ENCODE measurements at places on chromosomes 2 and 18.

GRCh38 chr2:64838817-64839216 is 150.4 kb upstream of the SLC1A4 start:
- DNase-seq: no peak

DNA sequence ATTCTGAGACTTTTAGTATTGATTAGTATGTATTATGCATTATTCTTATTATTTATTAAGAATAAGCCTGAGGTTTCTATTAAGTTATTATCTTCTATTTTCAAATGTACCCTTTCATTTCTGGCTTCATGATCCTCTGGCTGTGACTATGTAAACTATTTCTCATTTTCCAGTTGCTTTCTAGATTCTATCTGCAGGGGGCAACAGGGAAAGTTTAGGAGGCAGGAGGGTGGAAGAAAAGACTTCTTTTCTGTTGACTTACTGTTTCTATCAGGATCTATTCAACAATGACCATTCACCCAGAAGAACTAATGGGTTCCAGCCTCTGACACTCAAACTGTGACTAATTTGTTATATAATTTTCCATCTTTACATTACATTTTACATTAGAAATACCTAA is 653.4 kb upstream of the FSHR start:
- DNase-seq: no peak

DNA sequence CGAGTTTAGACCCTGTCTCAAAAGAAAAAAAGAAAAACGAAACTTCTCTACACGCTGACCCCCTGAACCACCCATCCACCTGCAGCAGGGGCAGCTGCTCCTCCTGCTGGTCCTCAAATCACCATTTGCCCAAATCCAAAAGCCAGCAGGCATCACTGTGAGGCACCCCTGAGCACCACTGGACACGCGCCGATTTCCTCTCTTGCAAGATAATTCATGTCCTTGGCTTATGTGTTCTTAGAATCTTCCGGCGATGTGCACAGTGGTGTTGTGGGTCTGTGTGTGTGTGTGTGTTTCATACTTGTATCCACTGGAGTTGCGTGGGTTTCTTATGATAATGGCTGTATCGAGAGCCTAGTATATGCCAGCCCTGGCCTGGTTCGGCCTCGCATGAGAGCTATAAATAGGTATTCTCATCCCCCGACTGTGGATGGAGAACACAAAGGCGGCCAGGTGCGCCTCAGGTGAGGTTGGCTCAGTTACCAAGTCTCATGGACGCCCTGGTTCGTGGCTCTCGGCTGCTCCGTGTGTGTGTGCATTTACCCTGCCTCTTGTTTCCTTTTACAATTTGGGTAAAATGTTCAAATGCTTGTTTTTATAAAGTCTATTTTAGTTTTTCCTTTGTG is 235.5 kb downstream of the HDAC4 start:
- no peak for DNase-seq

- no peak for DNase-seq
These were observed 88.3 kb downstream of the DSC3 start for GRCh38 chr18:30954262-30954661.

DNA sequence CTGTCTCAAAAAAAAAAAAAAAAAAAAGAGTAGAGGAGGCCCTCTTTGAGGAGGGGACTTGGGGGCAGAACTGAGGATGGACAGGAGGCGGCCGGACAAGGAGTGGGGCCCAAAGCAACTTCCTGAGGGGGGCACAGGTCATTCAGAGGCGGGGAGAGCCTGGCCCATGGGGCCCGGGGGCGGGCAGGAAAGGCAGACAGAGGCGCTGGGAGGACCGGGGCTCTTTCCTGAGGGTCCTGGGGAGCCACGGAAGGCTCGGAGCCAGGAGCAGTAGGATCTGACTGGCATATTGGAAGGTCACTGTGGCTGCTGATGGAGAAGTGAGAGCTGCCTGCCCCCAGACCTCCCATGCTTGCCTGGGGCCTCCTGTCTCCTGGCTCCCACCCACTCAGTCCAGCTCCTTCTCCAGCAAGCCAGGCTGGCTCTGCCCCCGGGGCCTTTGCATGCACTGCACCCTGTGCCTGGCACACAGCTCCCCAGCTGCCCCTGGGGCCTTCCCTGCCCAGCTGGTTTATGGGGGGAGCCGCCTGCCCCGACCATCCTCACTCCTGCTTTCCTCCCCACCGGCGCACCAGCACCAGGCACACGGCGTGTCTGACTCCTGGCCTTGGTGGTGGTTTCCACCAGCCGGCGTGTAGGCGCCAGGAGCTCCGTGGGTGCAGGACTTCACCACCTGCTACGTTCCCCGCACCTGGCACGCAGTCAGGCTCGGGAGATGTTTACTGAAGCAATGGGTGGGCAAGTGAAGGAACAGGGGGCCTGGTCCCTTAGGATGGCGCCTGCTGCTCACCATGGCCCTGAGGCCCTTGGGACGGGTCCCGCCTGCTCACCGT is 5.6 kb downstream of the ESPNL start:
- DNase-seq: no peak

GRCh38 chr18:78776706-78777285 is 202.8 kb upstream of the SALL3 start:
- no peak for DNase-seq

- no peak for DNase-seq
These were observed 435 bp downstream of the IFT172 start for GRCh38 chr2:27489118-27489497.

DNA sequence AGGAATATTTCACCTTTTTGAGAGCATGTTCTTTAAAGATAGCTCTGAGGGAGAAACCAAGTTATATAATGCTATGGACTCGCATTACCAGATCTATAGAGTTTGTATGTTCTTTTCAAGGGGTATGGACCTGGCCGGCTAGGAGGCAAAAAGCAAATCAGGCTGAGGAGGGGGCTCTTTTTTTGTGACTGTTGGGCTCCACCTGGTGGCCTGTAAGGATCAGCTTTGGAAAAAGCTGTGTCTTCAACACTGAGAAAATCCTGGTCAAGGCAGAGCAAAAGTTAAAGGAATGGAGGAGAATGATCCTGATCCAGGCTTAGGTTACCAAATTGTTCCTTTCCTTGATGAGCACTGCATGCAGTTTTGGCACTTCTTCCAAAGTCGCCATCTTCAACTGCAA is 180.5 kb downstream of the DIS3L2 start:
- DNase-seq: peak; percentile 19

DNA sequence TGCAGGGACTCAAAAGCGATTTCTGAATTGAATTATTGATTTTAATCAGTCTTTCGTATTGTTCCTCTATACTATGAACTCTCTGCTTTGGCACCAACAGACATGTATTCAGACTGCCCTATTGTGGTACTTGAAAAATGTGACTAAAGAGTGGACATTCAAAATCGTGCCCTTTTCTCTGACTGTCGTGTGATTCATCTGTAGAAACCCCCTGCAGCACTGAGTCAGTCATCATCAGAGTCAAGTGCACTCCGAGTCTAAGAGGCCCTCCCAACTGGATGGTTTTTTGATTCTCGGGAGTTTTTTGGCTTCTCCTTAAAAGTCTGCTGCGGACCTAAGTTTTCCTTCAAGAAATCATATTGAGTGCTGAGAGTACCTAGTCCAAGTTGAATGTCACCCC is 96.4 kb upstream of the FOSL2 start:
- DNase-seq: no peak

DNA sequence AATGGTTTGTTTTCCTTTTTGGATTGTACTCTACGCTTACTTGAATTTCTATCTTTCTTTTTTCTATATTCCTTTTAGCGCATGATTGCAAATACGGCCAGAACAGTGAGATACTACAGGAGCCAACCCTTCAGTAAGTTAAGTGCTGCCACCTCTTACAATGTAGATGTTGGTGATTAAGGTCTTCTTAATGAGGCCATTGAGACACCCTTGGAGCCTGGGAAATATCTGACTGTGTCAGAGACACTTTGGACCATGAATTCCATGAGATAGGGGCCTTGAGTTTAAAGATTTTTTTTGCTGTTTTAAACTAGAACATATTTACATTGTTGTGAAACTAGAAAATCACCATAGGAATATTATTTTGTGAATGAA is 27.1 kb upstream of the MAP3K20 start:
- DNase-seq: no peak

GRCh38 chr18:44197832-44198611 is 482.7 kb upstream of the SETBP1 start:
- no peak for DNase-seq

DNA sequence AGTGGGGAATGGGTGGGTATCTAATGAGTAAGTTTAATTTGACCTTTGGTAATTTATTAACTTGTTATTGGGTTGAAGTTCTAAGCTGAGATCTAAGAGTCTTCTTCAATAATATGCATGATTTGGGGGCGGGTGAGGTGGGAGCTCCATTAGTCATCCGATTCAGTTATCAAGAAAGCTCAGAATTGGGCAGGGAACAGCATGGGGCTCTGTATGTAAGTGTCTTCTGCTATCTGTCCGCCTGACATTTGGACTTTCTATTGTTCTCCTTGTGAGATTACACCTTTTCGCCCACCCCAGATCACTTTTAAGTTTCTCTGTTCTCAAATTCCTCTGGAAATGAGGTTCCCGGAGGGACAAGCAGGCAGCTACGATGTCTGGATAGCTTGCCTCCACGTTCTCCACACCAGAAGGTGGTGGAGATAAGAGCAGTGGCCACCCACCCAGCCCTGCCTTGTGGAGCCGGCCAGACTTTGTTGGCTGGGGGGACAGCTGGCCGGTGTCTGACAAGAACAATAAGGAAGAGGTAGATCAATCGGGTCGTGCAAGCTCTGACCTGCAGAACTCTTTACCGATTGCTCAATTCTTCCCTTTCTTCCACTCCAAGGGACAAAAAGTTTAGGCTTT is 75.5 kb upstream of the GATA6 start:
- DNase-seq: no peak

DNA sequence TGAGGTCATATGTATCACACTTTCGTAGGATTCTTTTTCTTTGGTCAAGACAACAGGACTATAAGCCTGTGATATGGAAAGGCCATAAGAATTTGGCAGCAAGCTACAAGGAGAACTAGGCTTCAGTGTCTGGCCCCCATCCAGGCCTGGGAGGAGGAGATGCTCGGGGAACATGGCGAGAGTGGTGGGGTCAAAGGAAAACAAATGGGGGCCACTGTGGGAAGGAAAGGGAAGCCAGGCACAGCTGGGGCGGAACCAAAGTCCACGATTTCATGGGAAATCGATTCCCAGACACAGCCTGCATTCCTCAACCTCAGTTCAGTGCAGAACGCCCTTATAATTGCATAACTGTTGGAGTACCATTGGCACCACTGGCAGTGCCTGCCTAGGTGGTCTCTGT is 58.2 kb downstream of the MBP start:
- no peak for DNase-seq

- no peak for DNase-seq
These were observed 37.1 kb downstream of the MAP4K4 start for GRCh38 chr2:101734505-101735165.

GRCh38 chr2:65666156-65666725 is 233.8 kb upstream of the SPRED2 start:
- no peak for DNase-seq

- DNase-seq: no peak
These were observed 639.9 kb downstream of the DCC start for GRCh38 chr18:52979892-52980291.

DNA sequence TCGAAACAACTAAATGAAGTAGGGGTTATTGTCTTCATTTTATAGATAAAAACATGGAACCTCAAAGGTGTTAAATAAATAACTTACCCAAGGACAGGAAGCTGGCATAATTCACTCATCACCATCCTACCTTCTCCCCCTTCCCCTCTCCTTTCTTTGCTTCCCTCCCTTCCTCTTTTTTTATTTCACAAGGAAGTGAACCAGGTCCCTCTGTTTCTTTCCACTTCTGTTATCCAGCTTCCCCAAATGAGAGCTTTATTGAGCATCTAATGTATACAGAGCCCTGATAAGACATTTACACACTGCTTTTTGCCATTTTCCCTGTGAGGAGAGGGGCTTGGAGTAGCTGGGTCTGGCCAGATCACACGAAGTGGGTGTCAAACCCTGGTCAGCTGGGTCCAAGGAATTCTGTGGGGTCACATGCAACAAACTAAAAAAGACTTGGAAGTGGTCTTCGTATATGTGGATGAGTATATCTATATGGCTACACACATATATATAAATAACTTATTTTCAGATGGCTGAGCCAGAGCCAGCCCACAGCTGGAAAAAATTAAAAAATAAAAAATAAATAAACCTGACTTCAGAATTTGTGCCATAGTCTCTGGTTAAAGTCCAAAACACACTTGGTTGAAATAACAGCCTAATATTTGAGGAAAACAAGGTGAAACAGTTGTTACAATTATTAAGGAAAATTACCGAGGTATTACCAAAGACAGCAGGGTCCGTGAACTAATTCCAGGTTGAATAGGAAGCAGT is 49.3 kb upstream of the FOSL2 start:
- no peak for DNase-seq

GRCh38 chr2:239882331-239882732 is 142.8 kb downstream of the NDUFA10 start:
- peak; percentile 60 for DNase-seq

DNA sequence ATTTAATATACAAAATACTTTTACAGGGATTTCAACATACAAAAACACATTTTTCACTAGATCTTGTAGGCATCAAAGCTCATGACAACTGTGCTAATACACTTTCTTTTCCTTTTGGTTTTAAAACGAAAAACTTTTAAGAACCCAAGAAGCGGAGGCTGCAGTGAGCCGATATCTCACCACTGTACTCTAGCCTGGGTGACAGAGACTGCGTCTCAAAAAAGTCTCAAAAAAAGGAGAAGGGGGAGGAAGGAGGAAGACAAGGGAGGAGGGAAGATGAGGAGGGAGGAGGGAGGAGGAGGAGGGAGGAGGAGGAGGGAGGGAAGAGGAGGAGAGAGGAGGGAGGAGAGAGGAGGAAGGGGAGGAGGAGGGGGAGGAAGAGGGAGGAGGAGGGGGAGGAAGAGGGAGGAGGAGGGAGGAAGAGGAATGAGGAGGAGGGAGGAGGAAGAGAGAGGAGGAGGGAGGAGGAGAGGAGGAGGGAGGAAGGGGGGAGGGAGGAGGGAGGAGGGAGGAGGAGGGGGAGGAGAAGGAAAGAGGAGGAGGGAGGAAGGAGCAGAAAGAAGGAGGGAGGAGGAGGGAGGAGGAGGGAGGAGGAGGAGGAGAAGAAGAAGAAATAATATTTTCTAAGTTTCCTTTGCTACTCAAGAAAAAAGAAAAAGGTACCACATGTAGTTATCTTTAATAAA is 13.8 kb downstream of the ROCK2 start:
- no peak for DNase-seq

DNA sequence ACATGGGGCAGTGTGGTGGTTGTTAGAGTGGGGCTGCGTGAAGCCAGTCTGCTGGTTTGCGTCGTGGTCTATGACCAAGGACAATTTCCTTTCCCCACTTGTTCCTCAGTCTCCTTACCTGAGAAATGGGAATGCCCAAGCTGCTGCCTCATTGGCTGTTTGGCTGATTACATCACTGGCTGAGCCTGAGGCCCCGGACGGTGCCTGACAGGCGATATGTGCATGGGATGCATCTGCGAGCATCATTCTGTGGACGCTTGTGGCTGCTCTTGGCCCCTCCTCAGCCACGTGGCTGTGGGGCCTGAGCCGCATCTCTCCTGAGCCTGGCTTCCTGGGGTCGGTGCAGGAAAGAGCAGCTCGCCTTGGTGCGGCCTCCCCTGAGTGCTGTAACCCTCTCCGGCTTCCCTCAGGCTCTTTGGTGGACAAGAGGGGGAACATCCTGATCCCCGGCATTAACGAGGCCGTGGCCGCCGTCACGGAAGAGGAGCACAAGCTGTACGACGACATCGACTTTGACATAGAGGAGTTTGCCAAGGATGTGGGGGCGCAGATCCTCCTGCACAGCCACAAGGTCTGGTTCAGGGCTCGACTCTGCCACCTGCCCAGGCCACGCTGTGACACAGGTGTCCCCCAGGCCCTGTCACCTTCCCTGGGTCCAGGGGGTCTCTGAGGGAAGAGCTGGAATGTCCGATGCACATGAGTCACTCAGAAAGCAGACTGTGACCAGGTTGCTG is 17.2 kb downstream of the CNDP2 start:
- no peak for DNase-seq

GRCh38 chr2:26959331-26959730 is 11.1 kb upstream of the MAPRE3 start:
- DNase-seq: no peak

Measured in activated naive CD8-positive, alpha-beta T cell treated with anti-CD3 and anti-CD28 coated beads, Interleukin-2, amount 50 U/mL, for 24 hours (primary cell).